Upper lobe of right lung (tissue), 1 donor: ENCODE measurements at places on chromosomes 7 and 10. TPM values are rescaled to one million over a fixed set of nuclear protein-coding genes. Genes with fewer than 3 reads are reported as not detected.

TEX36 gene
- total RNA-seq: not detected

- DNase-seq: no peak
- no peak overlapping the region for H3K27ac ChIP-seq
- H3K27me3 ChIP-seq: no peaks in the 10 kb centered on the region
- H3K36me3 ChIP-seq: no peaks in the 10 kb centered on the region
- H3K4me1 ChIP-seq: no peaks in the 10 kb centered on the region
Measured at GRCh38 chr7:154695836-154696235, 307.1 kb downstream of the PAXIP1 start.

- peaks cover 10% of the 10 kb centered on the region for H3K27me3 ChIP-seq
- DNase-seq: no peak
- no peaks in the 10 kb centered on the region for H3K36me3 ChIP-seq
- H3K4me3 ChIP-seq: no peak overlapping the region
Measured at GRCh38 chr10:6781133-6781770, 201.2 kb upstream of the PRKCQ start.

DNA sequence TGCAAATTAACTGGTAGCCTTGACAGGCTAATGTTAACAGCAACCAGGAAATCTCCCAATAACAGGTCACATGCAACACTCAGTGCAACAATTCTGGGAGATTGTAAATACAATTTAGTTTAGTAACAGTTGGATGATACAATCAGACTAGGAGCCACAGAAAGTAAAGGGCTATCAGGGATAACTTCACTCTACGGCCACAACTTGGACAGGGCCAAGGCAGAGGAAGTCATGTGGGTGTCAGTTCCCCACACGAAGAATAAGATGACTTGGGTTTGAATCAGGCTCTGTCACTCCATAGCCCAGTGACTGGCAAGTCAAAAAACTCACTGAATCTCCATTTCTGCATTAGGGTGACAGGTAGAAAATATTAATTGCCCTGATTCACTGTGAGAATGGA, 217.3 kb upstream of the CCDC6 start:
- no peaks in the 10 kb centered on the region for H3K36me3 ChIP-seq
- H3K27ac ChIP-seq: no peak overlapping the region
- no peaks in the 10 kb centered on the region for H3K27me3 ChIP-seq
- no peak for DNase-seq

SFMBT2 gene
- 16.1 TPM for total RNA-seq
